Epithelial cell of proximal tubule (primary cell): ENCODE measurements at places on chromosomes 2 and 18.

GRCh38 chr18:8776013-8776943, 70.9 kb downstream of the MTCL1 start:
- DNase-seq, result no peak

DNA sequence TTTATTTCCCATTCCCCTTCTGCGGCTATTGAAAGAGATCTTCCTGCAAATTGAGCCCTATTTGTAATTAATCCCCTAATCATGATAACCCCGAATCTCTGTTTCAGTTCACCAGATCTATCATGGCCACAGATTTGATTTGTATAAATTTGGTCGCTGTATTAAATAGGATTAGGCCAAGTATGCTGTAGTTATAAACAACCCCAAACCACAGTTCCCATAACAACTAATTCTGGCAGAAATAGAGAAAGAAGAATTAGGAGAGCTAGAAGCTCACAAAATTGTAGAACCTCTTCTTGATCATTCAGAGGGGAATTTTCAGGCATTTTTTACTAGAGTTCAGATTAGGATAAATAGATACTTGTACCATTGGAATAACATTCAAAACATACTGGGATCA, 433.7 kb upstream of the TNP1 start:
- DNase-seq, result no peak

DNA sequence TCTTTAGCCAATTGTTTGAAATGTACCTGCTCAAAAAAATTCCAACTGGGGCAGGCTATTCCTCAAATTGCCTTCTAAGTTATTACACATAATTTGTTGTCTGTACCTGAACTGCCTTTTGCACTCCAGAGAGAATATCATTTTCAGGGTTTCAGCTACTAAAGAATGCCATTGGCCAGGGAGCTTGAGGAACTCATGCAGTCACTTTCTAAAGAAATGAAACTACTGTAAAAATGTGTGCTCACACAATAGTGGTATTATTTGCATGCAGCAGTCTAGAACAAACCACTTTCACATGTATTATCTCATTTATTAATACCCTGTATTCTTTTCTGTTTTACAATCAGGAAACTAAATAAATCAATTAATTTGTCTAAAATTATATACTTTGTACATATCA, 152.2 kb downstream of the PID1 start:
- DNase-seq, result no peak

DNA sequence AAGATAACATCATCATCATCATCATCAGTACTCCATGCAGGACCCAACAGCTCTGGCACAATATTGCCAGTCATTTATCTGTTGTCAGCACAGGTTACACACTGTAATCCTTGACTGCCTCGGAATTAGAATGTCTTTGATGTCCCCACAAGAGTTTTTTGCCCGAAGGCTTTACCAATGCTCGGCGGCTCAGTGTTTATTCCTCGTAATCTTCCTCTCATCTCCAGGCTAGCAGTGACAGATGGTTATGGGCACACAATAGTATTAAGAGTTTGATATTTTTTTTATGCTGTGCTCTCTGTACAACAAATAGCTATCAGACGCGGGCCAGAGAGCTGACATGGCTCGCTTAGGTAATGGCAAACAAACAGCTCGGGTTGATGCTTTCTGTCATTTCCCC, 515.2 kb downstream of the ZEB2 start:
- no peak for DNase-seq

DNA sequence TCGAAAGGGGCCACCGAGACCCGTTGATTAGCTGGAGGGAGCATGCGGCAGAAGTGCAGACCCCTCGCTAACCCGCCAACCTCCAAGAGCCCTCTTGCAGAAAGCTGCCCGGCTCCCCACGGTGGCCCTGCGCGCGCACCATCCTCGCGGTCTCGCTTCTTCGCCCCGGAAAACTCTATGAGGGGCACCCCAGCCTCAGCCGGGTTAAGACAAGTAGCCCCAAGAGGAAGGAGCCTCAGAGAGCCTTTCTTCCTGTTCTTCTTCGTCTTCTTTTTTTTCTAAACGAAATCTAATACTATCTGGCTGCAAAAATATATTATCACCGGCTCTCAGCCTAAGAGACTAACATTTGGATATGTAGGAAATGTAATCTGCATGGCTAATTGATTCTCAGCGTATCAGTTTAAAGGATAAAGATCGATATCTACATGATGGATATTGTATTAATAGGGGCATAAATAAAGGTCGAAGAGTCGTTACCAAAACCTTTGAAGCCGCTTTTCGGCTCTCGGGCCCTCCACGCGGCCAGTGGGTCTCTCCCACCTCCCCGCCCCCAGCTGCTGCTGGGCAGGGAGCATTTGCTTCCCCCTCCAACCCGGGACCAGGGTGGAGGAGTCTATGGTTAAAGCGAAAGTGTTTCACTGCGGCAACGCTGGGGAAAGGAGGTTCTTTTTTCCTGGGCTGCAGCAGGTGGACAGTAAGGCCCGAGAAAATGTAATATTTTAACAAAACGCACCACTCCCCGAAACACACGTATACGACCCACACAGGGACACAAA, 6.1 kb upstream of the PAX3 start:
- no peak for DNase-seq

GRCh38 chr2:96110621-96111256, 5.6 kb downstream of the ADRA2B start:
- no peak for DNase-seq

- no peak for DNase-seq
Measured at GRCh38 chr2:70247364-70248180, 856 bp downstream of the TIA1 start.
